ENCODE measurements at places on chromosomes 16 and 17.

DNA sequence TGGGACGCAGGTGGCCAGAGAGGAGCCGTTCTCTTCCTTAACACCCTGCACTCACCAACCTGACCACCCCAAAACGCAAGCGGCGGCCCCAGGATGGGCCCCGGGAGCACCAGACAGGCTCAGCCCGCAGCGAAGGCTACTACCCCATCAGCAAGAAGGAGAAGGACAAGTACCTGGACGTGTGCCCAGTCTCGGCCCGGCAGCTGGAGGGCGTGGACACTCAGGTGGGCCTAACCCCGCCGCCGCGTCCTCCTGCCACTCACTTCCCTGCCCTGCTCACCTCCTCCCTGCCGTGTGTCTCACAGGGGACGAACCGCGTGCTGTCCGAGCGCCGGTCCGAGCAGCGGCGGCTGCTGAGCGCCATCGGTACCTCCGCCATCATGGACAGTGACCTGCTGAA is 4.6 kb upstream of the HSD3B7 start:
- no peak for DNase-seq

DNA sequence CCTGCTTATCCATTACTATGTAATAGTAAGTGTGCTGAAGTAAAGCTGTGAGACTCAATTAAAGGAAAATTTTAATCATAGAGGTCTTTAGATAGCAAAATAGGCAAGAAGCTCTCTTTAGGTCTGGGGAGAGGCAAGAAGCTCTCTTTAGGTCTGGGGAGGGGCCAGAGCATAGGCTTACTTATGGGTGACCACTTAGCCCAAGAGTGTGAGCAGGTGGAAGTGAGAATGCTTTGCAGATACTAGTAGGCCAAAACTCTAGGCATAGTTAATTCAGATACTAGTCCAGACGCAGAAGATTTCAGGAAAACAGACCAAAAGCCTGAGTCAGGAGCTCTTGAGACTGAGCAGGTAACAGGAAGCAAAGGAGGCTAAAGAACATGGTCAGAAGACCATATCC is 49.6 kb downstream of the GLG1 start:
- no peak for DNase-seq

DNA sequence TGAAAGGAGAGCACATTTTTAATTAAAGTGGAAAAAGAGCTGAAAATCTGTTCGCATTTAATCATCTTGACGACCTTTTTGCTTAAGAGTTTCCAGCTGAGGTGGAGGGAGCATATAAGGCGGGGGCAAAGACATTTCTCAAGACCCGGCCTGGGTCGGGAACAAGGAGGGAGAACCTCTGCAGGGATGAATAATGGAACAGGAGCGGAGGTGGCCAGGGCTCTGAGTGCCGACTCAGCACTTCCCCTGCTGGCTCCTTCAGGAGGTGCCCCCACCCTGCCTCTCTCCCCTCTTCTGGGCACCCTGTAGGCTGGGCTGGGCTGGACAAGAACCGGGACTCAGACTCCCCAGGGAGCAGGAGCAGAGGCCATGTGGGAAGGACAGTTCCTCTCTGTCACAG is 7.9 kb upstream of the NGFR start:
- DNase-seq: no peak

DNA sequence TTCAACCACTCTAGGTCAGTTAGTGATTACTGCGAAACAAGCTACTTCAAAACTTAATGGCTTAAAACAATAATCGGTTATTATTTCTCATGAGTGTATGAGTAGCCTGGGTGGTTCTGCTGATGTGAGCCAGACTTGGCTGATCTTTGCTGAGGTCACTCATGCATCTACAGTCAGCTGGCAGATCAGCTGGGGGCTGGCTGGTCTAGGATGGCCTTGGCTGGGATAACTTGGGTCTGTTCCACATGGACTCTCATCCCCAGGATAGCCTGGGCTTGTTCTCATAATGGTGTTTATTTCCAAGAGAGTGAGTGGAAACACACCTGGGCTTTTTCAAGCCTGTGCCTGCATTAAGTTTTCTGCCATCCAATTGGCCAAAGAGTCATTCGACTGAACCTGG is 13.0 kb downstream of the CCDC182 start:
- DNase-seq: no peak

GRCh38 chr17:62193249-62193648 is 128.2 kb upstream of the MED13 start:
- no peak for DNase-seq

DNA sequence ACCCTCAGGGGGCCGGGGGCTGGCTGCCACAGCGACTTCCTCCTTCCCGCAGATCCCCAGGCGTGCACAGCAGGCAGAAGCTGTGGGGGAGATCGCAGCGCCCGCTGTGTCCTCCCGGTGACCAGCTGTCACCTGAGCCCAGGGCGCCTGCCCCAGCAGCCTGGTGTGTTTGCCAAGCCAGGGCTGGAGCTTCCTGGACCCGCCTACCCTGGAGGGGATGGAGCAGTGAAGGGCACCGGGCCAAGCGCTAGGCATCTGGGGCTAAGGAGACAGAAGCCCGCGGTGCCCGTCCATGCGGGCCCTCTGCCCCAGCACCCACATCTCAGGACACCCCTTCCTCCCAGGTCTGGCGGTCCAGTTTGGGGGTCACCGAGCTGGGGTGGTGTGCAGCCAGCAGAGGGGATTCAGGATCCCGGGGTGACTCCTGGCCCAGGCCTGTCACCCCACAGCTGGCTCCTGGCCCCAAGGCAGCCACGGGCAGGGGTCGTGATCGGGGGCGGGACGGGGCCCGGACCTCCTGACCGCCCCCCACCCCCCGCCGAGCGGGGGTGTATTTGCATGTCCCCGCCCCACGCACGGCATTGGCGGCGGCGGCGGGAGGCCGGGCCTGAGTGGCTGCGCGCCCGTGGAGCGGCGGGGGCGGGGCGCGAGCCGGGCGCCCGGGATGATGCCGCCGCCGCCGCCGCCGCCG is at the start of gene RAB26:
Gene RAB26, plus strand, starts transcription at position 645 of the 691 bp plus-strand sequence. CDS start 159 bp downstream, outside the sequence.
- no peak for DNase-seq

DNA sequence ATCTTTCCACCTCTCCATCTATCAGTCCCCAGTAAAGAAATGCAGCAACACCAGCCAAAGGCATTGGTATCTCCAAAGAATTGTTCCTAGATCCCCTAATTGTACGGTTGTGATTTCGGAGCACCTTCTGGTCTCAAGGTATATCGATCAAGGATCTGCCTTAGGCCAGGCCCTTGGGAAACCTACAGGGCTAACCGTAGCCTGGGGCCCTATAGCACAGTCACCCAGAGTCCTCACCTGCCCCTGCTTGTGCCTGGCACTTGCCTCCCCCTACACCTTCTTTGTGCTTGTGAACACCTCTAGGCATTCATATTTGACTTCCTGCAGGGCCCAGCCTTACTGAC is 16.8 kb upstream of the AURKB start:
- no peak for DNase-seq

GRCh38 chr16:85613604-85614337 is 649 bp downstream of the GSE1 start:
- no peak for DNase-seq

DNA sequence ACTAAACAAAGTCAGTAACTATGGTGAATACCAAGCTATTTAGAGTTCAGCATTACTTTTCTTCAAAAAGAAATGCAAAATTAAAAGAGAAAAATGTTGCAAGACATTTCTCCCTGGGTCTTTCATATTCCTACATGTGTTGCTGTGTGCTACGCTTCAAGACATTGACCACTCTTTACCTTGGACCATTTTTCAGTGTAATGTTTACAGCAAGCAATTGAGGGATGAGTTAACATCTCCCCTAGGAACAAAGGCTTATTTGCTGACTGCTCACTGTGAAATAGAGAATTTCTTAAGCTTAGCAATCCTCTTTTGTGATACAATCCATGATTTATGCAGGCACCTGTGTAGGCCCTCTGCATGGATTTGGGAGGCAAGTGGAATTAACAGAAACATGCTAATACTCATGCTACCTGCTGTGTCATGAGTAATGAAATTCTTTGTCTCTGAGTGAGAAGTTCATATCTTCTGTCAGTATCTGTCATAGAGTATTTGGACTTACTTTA is 1202.9 kb upstream of the CDH8 start:
- DNase-seq: no peak

- DNase-seq: no peak
Observed at GRCh38 chr17:27332047-27332393, 38.1 kb downstream of the WSB1 start.

- no peak for DNase-seq
Observed at GRCh38 chr16:1791256-1791942, 2.1 kb downstream of the IGFALS start.

DNA sequence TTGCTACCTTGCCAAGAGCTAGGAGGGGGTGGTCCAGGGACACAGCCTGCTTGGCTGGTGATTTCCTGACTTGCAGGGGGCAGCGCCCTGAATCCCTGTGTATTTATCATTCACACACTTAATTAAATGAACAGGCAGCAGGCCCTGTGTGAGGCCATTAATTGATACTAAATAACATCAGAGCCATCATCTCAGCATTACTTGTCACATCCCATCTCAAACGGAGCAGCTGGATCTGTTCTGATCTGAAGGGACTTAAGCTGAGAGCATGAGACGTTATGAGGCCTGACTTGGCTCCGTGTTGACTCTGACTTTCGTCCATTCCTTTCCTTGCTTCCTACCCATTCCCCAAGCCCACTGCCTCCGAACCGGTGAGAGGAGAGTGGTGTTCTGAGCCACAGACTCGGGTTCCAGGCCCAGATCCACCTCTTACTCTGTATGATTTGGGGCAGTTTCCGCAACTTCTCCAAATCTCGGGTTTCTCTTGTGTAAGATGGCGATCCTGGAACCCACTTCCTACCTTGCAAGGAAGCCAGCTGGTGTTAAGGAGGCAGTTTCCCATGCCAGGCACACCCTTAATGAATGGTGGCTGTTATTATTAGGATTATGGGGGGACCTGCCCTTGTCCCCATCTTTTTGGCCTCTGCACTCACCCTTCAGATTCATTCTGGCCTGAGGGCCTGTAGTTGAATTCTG is 33.8 kb downstream of the CACNA1G start:
- DNase-seq: no peak

- no peak for DNase-seq
Observed at GRCh38 chr17:17516941-17517720, 20.9 kb upstream of the RASD1 start.

DNA sequence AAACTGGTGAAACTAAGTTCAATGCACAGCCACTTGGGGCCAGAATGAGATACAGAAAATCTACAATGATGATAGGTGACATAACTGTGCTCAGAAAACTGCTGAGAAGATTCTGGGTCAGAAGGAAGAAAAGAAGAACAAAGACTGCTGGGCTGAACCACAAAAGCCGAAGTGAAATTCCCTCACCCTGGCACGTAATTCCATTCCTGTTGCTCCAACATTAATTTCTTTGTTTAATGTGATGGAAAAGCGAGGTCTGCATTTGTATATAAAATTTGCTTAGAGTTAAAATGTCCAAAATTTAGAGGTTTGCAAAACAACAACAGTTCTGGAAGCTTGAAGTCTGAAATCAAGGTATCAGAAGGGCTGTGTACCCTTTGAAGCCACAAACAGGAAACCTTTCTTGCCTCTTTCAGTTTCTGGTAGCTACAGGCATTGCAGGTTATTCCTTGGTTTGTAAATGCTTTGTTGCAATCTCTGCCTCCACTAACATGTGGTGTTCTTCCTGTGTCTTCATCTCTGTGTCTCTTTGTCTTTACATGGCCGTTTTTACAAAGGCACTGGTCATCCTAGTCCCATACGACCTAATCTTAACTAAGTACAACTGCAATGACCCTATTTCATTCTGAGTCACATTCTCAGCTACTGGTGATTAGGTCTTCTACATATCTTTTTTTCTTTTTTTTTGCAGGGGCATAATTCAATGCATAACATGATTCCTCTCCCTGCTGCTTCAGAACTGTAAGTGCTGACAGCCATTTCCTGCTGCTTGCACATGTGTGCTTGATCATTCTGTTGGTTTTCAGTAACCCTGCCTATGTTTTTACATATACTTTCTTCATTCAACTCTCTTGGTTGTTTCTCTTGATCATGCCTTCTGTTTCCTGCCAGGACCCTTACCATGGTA is 603.0 kb upstream of the CDH8 start:
- no peak for DNase-seq

DNA sequence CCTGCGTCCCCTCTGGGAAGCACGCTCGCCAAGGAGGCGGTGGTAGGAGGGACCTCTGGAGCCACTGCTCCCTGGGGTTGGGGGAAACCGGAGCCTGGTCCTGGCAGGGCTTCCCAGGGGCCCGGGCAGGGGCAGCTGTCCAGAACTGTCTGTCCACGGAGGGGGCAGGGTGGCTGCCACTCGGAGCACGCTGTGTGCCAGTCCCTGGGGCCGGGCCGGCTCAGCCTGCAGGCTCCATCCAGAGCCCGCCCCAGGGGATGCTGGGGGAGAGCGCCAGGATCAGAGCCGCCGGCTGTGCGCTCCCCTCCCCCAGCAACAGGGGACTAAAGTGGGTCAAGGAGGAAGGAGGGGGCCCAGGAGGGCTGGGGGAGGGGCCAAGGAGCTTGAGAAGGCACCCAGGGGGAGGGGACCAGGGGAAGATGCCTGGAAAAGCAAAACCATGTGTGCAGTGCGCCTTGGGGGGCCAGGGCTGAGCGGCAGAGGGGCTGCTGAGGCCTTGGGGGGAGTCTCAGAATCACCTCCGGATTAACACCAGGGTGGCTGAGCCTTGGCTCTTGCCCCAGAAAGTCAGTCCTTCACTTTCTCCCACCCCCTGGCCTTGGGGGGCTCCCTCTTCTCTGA is 21.3 kb downstream of the ZNF423 start:
- DNase-seq: peak; percentile 78

GRCh38 chr17:50640686-50641351 is 6.1 kb downstream of the ABCC3 start:
- no peak for DNase-seq

DNA sequence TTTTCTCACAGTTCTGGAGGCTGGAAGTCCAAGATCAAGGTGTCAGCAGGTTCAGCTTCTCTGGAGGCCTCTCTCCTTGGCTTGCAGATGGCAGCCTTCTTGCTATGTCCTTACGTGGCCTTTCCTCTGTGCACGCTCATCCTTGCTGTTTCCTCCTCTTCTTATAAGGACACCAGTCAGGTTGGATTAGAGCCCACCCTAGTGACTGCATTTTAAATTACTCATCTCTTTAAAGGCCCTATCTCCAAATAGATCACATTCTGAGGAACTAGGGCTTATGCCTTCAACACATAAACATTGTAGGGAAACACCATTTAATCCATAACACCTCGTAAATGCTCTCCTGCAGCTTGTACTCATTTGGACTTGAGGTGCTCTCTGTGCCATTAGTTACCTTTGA is 36.3 kb downstream of the DHRS7C start:
- DNase-seq: no peak

DNA sequence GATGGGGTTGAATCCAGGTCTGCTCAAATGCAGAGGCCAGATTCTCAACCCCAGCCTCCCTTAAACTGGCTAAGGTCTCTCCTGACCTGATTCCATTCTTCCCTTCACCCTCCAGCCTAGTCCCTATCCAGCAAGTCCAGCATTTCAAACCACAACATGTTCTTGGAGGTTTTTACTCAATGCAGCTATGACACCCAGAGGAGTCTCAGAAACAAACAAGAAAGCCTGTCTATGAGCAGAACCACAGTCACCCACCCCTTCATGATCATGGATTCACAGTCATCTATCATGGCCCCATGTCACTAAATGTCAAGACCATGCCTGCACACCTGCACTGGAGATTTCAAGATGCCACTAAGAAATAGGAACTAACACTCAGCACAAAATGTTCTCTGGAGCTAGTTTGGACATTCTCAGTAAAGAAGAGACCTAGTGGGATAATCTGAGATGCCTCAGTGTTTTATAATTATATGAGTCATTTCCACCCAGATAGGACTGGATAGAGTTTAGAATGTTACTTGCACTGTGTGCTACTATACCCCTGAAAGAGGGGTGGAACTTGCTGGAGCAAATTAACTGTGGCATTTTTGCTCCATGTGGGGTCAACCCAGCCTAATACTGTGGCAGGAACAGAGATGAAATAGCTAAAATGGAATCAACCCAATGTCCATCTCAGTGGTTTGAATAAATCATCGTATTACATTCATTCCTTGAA is 9.5 kb upstream of the METTL22 start:
- DNase-seq: no peak

GRCh38 chr17:8365143-8365542 is 11.4 kb downstream of the KRABD2 start:
- no peak for DNase-seq
